ENCODE measurements at places on chromosomes 12 and 14. TPM values are rescaled to one million over a fixed set of nuclear protein-coding genes. Genes with fewer than 3 reads are reported as not detected.

The PRPF40B gene
- total RNA-seq = 10.5 TPM

The AACS gene
- total RNA-seq = 25.1 TPM

The TMEM132D gene
- not detected for total RNA-seq

The PZP gene
- not detected for total RNA-seq

The MORN3 gene
- 0.63 TPM for total RNA-seq

The RPS6KA5 gene
- 8.0 TPM for total RNA-seq

The FCF1 gene
- 52.3 TPM for total RNA-seq

The SLCO1C1 gene
- total RNA-seq = 0.25 TPM

The OLR1 gene
- not detected for total RNA-seq

The RNASE2 gene
- total RNA-seq = not detected

Measured in fibroblast of the aortic adventitia (primary cell).